Heart right ventricle (tissue), 16 donors: ENCODE measurements at places on chromosomes 11 and 22. TPM values are rescaled to one million over a fixed set of nuclear protein-coding genes. Genes with fewer than 3 reads are reported as not detected.
A peak's percentile ranks its signal among the peaks of the same experiment; 100 is the strongest.

GRCh38 chr11:68008381-68009337, 1.5 kb upstream of the ALDH3B1 start:
- no peak for DNase-seq

DNA sequence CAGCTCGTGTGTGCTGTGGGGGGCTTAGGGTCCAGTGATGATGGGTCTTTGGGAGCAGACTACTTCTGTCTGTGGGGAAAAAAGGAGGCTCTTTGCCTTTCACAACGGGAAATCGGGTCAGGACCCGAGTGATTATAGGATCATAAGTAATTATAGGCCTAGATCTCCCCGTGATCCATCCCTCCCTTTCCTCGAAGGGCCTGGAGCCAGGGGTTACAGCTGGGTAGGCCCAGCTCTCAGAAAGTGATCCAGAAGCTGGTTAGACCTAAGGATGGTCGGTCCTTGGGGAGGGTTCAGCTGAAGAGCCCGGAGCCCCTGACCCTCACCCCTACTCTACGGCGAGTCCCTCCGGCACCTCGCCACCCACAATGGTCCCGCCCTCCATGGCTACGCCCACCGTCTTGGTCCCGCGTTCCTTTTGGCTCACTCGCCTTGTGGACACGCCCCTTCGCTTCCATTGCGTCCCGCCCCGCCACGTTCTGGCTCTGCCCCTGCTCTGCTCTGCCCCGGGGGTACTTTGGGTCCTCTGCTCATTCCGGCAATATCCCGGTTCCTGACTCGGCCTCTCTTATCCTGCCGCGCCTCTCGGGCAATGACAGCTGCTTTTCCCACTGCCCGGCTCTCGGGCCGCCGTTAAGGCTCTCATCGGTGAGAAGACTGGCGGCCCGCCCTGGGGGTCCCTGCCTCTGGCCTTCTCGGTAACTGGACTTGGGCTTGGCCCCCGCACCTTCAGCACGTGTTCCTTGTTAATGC, 5.0 kb downstream of the IGSF22 start:
- peak; percentile 85 for DNase-seq

DNA sequence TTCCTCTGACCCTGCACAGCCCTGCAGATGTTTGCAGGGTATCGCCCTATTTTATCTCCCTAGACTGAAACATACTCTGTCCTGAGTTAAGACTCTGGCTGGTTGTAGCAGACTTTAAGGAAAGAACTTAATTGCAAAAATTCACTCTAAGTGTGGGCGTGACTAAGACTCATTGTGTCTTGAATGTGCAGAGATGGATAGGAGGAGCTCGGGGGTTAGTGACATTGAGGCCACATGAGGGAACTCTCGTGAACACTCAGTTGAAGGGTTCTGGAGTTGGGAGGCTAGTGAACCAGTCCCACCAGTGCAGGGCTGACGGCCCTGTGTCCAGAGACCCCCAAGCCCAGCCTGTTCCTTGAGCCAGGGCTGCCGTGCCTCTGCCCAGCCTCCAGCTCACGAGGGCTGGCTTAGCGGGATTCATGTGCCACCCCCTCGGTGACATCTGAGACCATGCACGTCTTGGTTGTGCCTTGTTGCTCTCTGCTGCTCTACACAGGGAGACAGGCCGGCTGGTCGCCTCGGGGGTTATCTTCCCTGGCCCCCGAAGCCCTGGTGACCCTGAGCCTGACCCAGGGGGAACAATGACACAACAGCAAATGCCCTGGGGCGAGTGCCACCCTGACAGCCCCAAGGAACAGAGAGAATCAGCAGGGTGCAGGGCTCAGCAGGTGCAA, 11.4 kb upstream of the TBX1 start:
- DNase-seq: no peak

- DNase-seq: no peak
These were observed 1758.2 kb upstream of the RAG2 start for GRCh38 chr11:38356255-38356654.

DNA sequence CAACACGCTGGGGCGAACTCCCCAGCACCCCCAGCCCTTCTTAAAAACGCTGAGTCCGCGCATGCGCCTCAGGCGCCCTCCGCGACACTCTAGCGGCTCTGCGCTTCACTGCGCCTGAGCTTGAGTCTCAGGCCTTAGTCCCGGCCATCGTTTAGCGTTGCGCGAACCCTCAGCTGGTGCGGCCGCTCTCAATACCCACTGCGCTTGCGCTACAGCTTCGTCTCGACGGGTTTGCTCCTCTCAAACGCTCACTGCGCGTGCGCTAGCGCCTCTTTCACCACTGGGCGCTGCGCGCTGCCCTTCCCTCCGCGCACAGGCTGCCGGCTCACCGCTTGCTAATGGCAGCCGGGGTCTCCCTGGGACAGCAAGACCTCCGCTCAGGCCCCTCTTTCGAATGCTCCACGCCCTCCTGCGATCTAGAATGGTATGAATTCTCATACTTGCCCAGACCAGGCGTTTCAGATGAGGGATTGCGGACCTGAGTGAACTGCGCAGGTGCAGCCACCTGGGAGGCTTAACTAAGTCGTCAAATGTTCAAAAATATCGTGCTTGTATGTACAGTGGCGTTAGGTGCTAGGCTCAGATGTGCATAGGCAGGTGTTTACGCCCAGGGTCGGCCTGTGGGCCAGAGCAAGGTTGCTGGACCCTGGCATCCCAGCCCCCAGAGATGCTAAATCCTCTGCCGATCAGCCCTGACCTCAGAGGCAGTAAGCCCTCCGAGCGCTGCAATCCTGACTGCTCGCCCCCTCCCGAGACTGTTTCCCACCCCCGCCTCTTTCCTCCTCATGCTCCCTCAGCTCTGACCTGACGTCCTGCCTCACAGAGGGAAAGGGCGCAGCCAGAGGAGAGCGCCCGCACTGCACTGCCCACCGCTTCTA, at the start of gene SLC2A11:
Gene SLC2A11 (plus strand): TSS at position 270 of the 878 bp plus-strand sequence. CDS start 125 bp downstream, at position 395.
- DNase-seq: peak; percentile 98

DNA sequence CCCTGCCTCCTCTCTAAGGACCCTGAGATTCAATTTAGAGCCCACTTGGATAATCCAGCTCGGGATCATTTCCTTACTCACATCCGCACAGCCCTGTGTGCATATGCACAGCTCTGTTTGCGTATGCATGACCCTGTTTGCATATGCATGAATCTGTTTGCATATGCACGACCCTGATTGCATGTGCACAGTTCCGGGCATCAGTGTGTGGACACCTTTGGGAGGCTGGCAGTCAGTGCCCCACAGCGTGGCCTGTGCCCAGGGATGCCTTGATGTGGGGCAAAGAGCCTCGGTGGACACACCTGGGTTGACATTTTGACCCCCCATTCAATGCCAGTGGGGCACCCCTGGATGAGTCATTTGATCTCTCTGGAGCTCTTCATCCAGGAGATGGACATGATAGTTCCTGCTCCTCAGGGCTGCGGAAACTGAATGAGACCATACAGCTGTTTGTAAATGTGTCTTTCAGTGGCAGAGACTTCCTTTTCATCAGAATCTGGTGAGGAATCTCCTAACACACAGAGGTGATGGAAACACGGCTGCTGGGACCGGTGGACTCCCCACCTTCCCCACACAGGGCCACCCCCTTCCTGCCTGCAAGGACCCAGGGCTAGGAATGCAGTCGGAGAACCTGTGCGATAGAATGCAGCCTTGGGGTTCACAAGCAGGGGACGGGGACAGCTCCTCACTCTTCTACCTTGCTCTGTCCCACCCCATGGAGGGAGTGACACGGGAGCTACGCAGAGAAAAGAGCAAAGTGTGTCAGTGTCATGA, 41.2 kb downstream of the MYEOV start:
- no peak for DNase-seq

Gene OR10AG1
- not detected for total RNA-seq

Gene SCT
- 1.0 TPM for total RNA-seq

DNA sequence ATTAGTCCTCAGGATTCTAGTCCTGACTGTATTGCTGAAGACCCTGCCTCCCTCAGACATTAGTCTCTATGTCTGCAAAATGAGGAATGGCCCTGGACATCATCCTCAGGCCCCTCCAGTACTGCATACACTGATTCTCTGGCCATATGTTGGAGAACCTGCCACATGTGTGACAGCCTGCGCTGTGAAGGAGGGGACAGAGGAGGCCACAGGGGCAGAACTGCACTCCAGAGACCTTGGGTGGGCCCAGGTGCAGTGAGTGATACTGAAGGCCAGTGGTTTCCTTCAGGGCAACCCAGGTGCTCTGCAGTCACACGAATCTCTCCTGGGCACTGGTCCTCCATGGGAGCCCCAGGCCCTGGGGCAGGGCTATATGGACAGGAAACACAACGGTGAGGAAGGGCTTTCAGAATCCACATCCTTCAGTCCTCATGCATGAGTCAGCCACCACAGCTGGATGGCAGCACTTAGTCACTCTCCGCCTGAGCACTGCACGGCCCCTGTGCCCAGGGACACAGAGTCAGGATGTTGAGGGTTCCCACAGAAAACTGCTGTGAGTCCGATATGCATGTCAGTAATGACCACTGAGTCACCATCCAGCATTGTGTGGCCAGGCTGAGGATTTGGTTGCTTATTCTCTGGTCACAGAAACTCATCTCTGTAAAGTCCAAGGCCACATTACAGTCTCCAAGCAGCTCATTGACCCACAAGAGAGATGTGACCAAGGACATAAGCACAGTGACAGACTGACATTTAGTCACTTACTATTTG, 39.7 kb downstream of the ME3 start:
- no peak for DNase-seq

- DNase-seq: no peak
These were observed 14.9 kb upstream of the OSBP start for GRCh38 chr11:59630493-59630892.

DNA sequence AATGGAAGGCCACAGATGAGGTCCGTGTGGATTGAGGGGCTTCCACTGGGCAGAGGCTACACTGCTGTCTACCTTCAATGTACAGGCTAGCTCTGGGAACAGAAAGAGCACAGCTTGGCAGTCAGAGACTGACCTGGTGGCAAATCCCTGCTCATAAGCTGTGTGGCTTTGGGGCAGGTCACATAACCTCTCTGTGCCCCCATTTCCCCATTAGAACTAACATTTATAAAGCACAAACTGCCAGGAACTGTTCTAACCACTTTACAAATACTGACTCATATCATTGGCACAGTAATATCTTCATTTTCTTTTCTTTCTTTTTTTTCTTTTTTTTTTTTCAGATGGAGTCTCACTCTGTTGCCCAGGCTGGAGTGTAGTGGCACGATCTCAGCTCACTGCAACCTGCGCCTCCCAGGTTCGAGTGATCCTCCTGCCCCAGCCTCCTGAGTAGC, 3.1 kb downstream of the FOSL1 start:
- DNase-seq: no peak

DNA sequence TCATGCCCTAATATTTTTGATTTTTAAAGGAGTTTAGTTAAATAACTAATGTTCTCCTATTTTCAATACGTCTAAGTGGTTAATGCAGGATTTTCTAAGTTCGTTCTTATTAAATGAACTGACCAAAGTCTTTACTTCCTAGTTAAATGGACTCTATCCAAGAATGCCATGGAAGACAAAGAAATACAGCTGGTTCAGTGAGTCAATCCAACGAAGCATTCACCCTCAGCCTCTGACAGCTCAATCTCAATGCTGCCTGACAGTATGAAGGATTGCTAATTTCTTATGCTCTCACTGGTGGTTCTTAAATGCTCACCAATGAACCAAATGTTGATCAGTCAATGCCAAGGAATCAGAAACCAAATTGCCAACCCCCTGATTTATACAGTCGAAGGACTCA, 219.4 kb downstream of the CADM1 start:
- no peak for DNase-seq

Gene ABCC8
- 1.7 TPM for total RNA-seq

GRCh38 chr22:23677701-23677995, 13.2 kb upstream of the RGL4 start:
- no peak for DNase-seq

- no peak for DNase-seq
These were observed 563 bp downstream of the GATD1 start for GRCh38 chr11:776561-777287.

Gene MMP13
- not detected for total RNA-seq

Gene E2F8
- 4.7 TPM for total RNA-seq

- DNase-seq: no peak
These were observed 42.2 kb upstream of the SLC36A4 start for GRCh38 chr11:93239966-93240365.

DNA sequence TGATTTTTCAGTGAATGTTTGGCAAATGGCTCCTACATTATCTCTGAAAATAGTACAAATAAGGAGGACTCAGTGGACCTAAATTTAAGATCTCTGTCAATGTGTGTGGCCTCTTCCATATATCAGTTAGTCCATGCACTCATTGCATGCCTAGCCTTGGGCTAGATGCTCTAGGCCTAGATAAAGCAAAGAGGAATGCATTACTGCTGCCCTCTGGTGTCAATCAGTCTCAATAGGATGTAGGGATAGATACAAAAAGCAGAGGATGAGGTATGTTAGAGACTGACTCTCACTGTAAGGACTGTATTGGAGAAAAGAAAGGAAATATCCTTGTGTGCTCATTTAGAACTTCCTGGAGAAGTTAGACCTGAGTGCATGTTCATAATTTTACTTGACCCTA, 42.0 kb downstream of the MS4A2 start:
- no peak for DNase-seq

Gene CREB3L1
- 38.0 TPM for total RNA-seq

DNA sequence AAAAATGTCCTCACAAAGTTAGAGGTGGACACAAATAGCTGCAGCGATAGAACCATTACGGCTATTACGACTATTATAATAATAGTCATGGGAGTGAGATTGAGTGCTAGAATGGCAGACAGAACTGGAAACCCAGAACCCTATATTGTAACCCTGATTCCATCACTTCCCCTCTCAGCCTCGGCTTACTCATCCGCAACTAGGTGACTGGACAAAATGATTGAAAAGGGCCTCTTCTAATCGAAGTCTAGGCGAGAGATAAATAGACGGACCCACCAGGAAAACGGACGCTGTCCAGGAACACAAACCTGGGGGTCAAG, 629 bp downstream of the PSMA1 start:
- DNase-seq: no peak

Gene KIAA1671
- 14.7 TPM for total RNA-seq

Gene KCNE3
- total RNA-seq: 1.3 TPM

- no peak for DNase-seq
These were observed 434.5 kb upstream of the CCDC90B start for GRCh38 chr11:83720675-83721074.

GRCh38 chr11:108009497-108010370, 1.0 kb downstream of the CUL5 start:
- DNase-seq: no peak

DNA sequence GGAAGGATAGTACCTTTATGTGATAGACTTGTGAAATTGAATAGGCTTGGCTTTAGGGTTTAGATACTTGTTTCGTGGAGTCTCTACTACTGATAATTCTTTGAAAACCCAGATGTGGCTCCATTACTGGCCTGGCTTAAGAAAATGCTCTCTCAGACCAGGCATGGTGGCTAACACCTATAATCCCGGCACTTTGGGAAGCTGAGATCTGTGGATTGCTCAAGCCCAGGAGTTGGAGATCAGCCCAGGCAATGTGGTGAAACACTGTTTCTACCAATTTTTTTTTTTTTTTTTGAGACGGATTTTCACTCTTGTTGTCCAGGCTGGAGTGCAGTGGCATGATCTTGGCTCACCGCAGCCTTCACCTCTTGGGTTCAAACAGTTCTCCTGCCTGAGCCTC, 40.9 kb downstream of the ATG13 start:
- DNase-seq: no peak

Gene PTGDR2
- 2.1 TPM for total RNA-seq

Gene IFITM1
- 171 TPM for total RNA-seq

- no peak for DNase-seq
These were observed 30.7 kb downstream of the SVIP start for GRCh38 chr11:22798901-22799300.
